ENCODE measurements at places on chromosomes 7 and 10. TPM values are rescaled to one million over a fixed set of nuclear protein-coding genes. Genes with fewer than 3 reads are reported as not detected.

DNA sequence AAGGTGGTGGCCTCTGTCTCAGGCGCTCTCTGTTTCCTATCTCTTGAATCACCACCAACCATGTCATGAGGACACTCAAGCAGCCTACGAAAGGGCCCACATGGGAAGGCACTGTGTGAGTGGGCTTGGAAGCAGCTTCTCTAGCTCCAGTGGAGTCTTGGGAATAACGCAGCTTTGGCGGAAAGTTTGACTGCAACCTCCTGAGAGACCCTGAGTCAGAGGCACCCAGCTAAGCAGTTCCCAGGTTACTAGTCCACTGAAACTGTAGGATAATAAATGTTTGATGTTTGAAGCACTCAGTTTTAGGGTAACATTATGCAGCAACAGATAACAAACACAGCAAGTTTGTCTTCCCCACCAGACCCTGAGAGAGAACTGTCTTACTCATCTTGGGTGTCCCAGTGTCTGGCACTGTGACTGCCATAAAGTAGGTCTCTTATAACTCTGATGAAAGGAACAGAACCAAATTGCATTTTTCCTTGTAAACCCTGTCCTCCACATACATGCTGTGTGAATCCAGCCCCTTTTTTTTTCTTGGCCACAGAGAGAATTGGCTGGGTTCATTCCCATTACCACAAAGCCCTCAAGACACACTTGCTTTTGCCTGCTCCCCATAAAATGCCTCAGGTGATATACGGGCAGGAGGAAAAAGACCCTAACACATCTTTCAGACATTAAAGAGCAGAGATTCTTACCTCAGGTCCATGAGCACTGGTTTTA is 185.5 kb downstream of the ZNF365 start:
- peaks cover 4% of the 10 kb centered on the region for H3K4me1 ChIP-seq
- DNase-seq, result no peak
- H3K4me3 ChIP-seq, result no peak overlapping the region
- no peaks in the 10 kb centered on the region for H3K27me3 ChIP-seq
- no peak overlapping the region for H3K27ac ChIP-seq
- H3K36me3 ChIP-seq, result no peaks in the 10 kb centered on the region

- no peaks in the 10 kb centered on the region for H3K27me3 ChIP-seq
- H3K4me3 ChIP-seq, result no peak overlapping the region
- DNase-seq, result no peak
- no peak overlapping the region for H3K27ac ChIP-seq
- H3K4me1 ChIP-seq, result no peaks in the 10 kb centered on the region
- no peaks in the 10 kb centered on the region for H3K36me3 ChIP-seq
Measured at GRCh38 chr7:133386205-133386604, 133.3 kb downstream of the EXOC4 start.

DNA sequence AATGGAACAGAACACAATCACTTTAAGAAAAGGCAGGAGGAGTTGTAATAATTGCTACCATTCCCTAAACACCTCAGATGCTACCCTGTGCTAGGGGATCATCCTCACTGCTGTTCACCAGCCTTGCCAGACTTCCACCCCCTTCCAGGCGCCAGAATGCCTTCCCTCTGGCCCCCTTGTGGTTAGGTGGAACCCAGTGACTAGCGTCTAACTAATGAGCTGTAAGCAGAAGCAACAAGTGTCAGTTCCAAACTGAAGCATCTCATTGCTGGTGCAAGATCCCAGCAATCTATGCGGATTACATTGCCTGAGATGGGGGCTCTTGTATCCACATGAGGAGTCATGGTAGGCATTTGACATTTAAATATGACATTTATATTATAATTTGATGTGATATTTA is 86.6 kb downstream of the FRMD4A start:
- H3K27me3 ChIP-seq, result no peaks in the 10 kb centered on the region
- H3K4me1 ChIP-seq, result no peaks in the 10 kb centered on the region
- no peaks in the 10 kb centered on the region for H3K36me3 ChIP-seq

- no peaks in the 10 kb centered on the region for H3K36me3 ChIP-seq
- no peaks in the 10 kb centered on the region for H3K4me1 ChIP-seq
- no peak for DNase-seq
- no peaks in the 10 kb centered on the region for H3K27me3 ChIP-seq
- H3K27ac ChIP-seq, result no peak overlapping the region
Measured at GRCh38 chr10:88852327-88852726, 683 bp upstream of the ANKRD22 start.

DNA sequence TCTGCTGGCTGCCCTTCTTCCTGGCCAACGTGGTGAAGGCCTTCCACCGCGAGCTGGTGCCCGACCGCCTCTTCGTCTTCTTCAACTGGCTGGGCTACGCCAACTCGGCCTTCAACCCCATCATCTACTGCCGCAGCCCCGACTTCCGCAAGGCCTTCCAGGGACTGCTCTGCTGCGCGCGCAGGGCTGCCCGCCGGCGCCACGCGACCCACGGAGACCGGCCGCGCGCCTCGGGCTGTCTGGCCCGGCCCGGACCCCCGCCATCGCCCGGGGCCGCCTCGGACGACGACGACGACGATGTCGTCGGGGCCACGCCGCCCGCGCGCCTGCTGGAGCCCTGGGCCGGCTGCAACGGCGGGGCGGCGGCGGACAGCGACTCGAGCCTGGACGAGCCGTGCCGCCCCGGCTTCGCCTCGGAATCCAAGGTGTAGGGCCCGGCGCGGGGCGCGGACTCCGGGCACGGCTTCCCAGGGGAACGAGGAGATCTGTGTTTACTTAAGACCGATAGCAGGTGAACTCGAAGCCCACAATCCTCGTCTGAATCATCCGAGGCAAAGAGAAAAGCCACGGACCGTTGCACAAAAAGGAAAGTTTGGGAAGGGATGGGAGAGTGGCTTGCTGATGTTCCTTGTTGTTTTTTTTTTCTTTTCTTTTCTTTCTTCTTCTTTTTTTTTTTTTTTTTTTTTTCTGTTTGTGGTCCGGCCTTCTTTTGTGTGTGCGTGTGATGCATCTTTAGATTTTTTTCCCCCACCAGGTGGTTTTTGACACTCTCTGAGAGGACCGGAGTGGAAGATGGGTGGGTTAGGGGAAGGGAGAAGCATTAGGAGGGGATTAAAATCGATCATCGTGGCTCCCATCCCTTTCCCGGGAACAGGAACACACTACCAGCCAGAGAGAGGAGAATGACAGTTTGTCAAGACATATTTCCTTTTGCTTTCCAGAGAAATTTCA is 1.7 kb downstream of the ADRB1 start:
- peaks cover 10% of the 10 kb centered on the region for H3K27me3 ChIP-seq
- H3K4me1 ChIP-seq, result peaks cover 3% of the 10 kb centered on the region
- no peak for DNase-seq
- H3K36me3 ChIP-seq, result no peaks in the 10 kb centered on the region

DNA sequence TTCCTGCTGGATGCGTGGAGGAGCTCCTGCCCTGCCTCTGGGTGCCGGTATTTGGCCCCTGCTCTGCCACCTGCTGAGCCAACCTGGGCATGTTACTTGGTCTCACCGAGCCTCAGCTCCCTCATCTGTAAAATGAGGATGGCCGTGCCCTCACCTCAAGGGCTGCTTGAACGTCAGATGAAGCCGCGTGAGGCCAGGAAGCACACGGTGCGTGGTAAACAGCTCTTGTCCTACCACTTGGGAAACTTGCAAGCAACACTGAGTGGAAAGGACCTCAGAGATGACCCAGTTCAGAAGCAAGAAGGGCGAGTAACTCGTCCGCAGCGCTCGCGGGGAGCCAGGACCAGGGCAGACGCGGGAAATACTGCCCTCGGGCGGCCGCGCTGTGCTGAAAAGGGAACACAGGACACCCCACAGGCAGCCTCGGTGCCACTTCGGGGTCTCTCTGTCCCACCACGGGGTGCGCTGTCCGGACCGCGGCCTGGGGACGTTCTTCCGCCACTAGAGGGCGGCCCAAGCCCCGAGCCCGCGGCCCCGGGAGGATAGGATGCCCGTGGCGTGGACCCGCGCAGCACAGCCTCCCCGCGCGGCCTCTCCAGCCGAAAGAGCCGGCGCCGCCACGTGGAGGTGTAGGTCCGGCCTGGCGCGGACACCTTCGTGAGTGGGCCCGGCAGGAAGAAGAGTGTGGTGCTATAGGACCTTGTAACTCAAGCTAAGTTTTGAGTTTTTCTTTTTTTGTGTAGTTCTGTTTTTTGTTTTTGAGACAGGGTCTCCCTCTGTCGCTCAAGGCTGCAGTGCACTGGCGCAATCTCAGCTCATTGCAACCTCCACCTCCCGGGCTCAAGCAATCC is 94.1 kb downstream of the PRKAG2 start:
- no peaks in the 10 kb centered on the region for H3K27me3 ChIP-seq
- peaks cover 12% of the 10 kb centered on the region for H3K4me1 ChIP-seq
- peaks cover 5% of the 10 kb centered on the region for H3K36me3 ChIP-seq
- DNase-seq, result no peak

DNA sequence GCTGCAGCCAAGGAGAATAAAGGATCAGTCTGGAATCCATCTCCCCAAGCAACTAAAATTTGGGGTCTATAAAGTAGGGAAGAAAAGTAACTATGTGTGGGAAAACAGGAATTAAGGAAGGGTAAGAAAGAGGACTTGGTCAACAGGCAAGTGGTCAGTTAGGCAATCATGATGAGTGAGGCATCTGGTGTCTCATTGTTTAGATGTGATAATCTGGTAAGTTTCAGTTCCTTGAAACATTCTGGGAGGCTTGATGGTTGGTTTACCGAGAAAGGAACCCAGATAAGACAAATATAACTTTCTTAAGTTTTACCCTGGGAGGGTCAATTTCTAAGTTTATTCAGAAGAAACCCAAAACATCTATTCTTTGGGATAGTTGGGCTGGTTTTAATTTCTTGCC is 22.3 kb downstream of the HYAL4 start:
- peaks cover 16% of the 10 kb centered on the region for H3K4me1 ChIP-seq
- no peaks in the 10 kb centered on the region for H3K27me3 ChIP-seq
- no peaks in the 10 kb centered on the region for H3K36me3 ChIP-seq
- no peak overlapping the region for H3K27ac ChIP-seq
- H3K4me3 ChIP-seq, result no peak overlapping the region

SPDYE9 gene
- total RNA-seq, result not detected

STARD3NL gene
- total RNA-seq, result 27.6 TPM

OR2A1 gene
- 0.14 TPM for total RNA-seq
